Kasumi-1 (cell line): ENCODE measurements at places on chromosomes 7 and 10.

GRCh38 chr10:71998840-71999194 lies 34.6 kb downstream of the CHST3 start:
- no peak for DNase-seq

DNA sequence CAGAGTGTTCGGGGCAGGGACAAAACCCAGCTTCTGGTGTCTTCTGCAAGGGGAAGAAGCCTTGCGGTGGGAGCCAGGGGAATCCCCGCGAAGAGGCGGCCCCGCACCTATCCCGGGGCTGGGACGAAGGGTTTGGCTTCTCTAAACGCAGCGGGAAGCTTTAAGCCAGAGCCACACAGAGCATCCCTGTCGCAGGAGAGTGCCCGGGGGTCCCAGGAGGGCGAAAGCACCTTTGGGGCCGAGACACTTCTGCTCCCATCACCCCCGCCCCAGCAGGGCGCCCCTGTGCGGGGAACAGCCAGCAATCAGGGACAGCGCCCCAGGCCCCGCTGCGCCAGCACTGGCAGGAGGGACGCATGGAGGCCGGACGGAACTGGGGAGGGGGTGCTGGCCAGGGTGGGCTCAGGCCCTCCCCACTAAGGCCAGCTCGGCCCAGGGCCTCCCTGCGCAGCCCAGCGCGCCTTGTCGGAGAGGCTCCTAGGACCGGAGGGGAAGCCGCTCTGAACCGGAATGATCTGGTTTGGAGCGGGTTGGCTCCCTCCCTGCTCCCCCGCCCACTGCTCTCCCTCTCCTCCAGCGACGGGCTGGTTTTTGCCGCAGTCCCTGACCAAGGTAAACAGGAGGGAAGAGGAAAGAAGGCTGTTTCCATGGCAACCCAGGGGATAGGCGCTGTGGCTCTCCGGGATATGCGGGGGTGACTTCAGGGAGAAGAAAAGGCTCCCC lies 63.9 kb downstream of the TMEM209 start:
- DNase-seq: no peak

- DNase-seq: no peak
These were observed 7.8 kb upstream of the ATOH7 start for GRCh38 chr10:68239596-68240150.

DNA sequence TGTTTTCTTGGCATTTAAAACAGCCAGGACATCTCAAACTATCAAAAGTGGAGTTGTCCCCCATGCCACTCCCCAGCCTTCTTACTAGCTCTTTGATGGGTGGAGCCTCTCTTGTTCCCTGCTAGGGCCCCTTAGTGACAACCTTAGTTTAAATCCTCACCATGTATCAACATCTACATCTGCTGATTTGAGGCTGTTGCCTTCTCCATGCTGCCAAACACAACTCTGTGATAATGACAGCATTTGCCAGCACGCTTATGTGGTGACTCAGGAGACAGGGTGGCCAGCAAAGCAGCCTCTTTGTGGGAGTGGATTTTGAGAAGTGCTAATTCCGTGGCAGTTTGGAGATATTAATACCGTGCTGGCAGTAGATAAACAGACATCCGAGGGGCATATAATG lies 145.4 kb downstream of the LRRC4 start:
- no peak for DNase-seq

GRCh38 chr7:100465702-100466311 lies 1.7 kb upstream of the SPACDR start:
- peak; percentile 62 for DNase-seq

DNA sequence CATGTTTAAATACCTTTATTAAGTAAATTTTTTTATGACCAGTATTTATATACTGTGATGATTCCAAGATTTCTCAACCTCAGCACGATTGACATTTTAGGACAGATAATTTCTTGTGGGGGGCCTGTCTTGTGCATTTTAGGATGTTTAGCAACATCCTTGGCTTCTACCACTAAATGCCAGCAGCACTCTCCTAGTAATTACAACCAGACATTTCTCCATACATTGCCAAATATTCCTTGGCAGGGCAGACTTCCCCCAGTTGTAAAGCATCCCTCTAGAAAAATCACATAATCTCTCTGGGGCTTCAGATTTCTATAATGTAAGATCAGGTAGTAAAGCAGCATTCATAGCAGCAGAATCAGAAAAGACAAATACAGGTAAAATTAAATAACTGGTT lies 7.8 kb upstream of the LIPM start:
- DNase-seq: no peak

- no peak for DNase-seq
These were observed 75.3 kb downstream of the ZNF92 start for GRCh38 chr7:65448816-65449504.

- DNase-seq: no peak
These were observed 41.4 kb upstream of the ZMIZ1 start for GRCh38 chr10:79027147-79028055.

- DNase-seq: no peak
These were observed 32.1 kb downstream of the PFKP start for GRCh38 chr10:3099291-3100092.

GRCh38 chr10:63348245-63348850 lies 117.4 kb downstream of the JMJD1C start:
- DNase-seq: no peak

DNA sequence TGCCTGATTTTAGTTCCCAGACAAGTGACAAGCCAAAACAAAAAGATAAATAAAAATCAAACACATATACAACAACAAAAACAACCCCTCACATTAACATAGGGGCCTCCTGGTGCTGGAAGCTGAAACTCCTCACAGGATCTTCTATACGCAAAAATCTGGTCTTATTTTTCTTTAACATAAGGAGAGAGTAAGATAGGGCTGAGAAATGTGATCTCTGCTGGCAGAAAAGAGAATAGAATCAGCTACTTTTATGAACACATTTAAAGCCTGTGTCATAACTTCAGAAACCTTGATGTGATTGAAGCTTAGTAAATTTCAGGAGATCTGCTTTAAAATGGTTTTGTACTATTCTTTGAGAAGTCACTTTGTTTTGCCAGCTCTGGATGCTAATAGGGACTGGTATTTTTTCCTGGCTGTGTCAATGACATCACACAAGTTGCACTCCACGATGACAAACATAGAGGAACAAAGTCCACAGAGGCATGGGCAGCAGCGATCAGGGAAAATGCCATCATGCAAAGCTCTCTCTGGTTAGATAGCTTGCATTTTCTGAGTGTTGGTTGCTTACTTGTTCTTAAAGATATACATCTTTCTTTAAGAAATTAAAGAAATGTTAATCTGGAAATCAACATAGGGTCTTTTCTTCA lies 176.6 kb upstream of the SP4 start:
- no peak for DNase-seq

DNA sequence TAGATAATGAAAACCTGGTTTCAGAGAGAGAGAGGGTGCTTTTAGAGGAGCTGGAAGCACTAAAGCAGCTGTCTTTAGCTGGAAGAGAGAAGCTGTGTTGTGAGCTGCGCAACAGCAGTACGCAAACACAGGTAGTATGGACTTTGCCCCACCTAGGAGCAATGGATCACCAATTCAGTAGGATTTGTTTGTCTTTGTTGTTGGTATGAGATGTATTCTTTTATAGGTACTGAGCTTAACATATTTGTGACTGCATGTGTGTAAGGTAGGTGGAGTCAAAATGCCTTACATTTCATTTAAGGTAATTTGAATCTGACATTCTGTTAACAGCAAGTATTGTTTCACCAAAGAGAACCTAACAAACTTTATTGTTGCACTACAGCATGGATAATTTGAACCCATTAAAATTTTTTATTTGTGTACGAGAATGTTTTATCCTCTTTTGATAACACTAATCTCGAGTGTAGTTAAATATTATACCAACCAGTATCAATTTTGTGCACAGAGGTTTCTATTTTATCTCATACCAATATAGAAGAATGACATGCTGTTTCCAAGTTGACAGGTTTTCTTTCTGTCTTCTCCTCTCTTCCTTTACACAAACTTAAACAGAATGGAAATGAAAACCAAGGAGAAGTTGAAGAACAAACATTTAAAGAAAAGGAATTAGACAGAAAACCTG lies 92.1 kb downstream of the CYP51A1 start:
- no peak for DNase-seq

DNA sequence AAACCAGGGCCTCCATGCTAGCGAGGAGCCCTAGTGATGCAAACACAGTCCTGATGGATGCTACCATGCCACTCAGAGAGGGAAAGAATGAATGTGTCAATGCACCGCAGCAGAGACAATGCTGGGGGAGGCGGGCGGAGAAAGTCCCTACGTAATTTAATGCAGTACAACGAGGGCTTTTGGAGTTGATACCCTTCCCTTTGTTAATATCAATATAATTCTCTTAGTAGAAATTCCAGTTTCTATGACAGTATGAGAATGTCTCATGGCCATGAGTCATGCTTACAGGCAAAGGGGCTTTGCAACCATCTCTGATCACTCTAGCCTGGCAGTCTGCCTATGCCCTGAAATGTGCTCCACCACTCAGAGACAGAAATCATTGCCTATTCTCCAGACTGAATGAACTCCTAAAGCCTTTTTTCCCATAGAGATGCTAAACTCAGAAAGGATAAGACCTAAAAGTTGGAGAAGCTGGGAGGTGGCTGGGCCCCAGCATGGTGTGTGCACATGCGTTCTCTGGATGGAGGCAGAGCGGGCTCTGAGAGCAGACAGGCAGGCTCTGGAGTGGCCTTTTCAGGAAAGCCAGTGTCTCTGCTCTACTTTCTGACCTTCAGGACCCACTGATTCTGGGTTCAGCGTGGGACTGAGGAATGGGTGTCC lies 20.3 kb upstream of the GIMAP2 start:
- no peak for DNase-seq

DNA sequence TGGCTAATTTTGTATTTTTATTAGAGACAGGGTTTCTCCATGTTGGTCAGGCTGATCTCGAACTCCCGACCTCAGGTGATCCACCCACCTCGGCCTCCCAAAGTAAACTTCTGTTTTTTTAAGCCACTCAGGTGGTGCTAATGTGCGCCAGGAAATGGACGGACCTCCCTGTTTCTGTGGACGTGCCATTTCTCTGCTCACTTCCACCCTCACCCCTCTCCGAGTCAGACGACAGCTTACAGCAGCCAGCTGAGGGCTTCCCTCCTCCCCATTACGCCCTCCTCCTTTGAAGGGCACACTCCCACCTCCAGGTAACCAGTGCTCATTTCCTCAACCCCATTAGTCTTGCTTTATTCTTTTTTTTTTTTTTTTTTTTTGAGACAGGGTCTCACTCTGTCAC lies 41.7 kb upstream of the EZH2 start:
- no peak for DNase-seq

DNA sequence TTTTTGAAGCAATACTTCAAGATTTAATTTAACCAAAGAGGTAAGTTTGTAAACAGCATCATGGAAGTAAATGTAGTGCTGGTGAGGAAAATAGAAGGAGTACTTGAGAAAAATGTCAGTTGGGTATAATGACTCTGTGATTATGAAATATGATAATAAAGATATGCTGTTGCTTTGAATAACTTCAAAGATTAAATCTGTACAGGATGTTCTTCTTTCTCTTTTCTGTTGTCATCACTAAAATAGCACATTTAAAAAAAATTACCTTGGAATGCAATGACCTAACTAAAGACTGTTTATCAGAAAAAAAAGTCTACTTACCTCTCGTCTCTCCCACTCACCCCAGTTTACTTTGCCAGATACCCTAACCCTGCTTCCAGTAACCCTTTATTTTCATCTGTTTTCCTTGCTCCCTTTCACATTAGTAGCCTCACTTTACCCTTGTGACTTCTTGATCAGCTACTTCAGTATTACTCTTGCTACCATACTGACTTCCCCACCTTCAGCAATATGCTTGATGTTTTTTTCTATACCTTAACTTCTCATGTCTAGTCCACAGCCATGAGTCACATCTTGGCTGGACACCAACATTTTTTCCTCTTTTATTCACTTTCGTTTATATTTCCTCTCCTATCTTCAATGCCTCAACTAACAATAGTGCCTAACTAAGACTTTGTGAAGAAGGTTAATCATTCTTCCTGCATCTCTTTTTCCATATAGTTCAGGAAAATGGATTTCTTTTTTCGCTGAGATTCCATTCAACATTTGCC lies 29.7 kb upstream of the TAS2R16 start:
- DNase-seq: no peak

- DNase-seq: no peak
These were observed at the start of gene DENND2A for GRCh38 chr7:140640727-140641523. DENND2A (minus strand) TSS chr7:140640813; CDS start chr7:140602397, 38,416 bp downstream.

DNA sequence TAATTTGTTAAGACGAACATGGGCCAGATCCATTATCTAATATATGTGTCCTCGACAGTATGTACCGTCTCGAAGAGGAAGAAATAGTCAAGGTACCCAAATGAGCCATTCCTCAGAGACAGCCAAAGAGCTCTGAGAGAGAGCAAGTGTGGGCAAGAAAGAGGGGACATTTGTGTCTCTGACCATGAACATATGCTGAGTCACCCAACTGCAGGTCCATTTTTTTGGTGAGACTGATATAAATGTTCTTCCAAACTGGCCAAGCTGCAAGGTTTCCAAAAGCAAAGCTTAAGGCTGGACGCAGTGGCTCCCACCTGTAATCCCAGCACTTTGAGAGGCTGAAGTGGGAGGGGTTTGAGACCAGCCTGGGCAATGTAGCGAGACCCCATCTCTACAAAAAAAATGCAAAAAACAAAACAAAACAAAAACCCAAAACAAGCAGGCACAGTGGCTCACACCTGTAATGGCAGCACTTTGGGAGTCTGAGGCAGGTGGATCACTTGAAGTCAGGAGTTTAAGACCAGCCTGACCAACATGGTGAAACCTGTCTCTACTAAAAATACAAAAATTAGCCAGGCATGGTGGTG lies 26.0 kb upstream of the ATXN7L1 start:
- no peak for DNase-seq

DNA sequence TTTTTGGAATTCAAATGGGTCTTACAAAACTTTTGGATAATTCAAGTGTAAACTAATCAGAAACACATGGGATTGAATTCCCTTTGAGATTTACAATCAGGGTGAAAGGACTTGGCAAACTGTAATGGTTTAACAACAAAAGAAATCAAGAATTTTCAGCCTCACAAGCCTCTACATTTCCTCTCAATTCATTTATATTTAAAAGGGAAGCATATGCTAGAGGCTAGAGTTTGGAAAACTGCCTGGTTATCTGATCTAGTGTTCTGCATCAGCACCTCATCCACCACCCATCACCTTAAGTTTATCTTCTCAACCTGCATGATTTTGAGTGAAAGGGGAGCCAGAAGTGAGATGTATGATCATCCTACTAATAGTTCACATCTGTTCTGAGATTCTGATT lies 120.7 kb downstream of the TES start:
- no peak for DNase-seq

- DNase-seq: no peak
These were observed 51.0 kb upstream of the NPS start for GRCh38 chr10:127498087-127498486.

DNA sequence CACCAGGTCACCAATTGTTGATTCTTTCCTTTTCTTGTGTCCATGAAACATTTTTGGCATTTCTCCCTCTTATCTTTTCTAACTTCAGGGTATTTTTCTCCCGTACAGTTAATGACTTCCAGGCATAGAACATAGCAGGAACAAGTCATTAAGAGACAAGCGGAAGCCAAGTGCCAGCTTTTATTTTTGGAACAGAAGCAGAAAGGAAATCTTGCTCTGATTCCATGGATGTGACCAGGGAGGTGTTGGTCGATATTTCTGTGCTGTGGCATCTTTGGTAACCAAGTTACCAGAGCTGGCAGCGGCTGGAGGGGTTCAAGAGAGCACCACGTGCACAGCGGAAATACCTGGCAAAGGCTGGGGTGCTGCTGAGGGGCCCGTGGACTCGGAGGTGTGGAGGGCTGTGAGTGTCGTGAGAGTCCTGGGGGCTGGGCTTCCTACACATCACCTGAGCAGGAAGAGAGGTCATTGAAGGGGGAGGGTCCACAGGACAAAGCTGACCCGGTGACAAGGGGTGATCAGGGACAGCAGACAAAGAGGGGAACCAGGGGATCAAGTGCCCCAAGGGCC lies 1.8 kb downstream of the LLCFC1 start:
- DNase-seq: no peak

- DNase-seq: peak; percentile 19
These were observed 675 bp upstream of the ATE1 start for GRCh38 chr10:121928528-121928884.
